ENCODE measurements at places on chromosomes 2 and 18.

DNA sequence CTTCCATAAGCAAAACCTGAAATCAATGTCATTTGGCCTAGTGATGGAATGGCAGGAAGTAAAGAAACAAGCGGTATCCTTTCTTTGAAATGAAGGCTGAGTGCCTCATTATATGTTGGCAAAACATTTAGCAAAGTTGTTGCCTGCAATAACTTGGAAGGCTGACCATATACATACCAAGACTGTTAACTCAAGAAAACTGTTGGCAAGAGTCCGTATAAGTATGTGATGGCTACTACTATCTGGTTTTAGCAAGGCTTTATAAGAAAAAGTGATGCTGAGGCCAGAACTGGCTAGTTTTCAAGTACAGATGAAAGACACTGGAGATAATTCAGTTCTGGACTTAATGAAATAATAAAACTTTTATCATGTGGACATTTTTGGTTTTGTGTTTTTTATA lies 356.2 kb downstream of the ZNF521 start:
- DNase-seq = no peak

DNA sequence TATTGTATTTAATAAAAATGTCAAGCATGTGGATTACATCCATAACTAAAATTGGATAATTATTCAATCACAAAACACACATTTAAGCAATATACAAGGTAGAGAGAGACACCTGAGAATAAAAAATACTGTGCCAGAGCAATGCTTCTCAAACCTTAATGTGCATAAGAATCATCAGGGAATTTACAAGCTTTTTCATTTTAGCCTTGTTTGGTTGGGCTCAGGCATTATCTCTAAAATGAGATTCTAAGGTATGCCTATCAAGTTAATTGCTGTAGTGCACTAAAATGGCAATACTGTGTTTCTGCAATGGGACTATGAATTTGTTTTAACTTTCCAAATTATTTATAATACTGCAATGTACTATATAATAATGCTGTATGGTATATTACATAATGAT lies 983 bp downstream of the MOB1A start:
- no peak for DNase-seq

GRCh38 chr2:162890690-162891311 lies 52.2 kb upstream of the KCNH7 start:
- DNase-seq = peak; percentile 53

- DNase-seq = no peak
Measured at GRCh38 chr18:80041424-80041823, 7.2 kb downstream of the RBFA start.

- peak; percentile 47 for DNase-seq
Measured at GRCh38 chr2:30421604-30422443, 25.2 kb upstream of the LCLAT1 start.

GRCh38 chr2:238389988-238390589 lies 36.6 kb upstream of the ASB1 start:
- no peak for DNase-seq

DNA sequence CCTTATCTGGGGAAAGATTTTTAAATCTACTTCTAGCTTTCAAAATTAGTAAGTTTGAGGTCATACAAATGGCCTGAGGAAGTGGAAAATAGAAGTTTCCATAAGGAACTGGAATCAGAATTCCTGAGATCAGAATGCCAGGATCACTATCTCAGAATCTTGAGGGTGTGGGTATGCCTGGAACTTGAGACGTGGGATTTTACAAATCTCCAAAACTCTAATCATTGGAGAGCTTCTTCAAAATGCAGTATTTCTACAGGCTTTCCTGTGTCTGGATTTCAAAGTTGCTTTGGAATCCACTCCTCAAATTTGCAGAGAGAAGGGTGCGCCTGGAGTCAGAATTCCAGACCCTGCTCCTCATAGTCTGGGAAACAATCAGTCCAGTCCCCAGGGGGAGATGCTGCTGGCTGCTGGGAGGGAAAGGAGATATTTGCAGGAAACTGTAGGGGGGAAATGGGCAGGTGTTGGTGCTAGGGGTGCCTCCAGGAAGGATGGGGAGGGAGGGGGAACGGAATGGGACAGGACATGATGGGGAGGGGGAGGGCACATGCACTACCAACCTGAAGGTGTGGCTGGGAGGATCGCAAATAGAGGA lies 31.0 kb upstream of the CATIP start:
- no peak for DNase-seq

DNA sequence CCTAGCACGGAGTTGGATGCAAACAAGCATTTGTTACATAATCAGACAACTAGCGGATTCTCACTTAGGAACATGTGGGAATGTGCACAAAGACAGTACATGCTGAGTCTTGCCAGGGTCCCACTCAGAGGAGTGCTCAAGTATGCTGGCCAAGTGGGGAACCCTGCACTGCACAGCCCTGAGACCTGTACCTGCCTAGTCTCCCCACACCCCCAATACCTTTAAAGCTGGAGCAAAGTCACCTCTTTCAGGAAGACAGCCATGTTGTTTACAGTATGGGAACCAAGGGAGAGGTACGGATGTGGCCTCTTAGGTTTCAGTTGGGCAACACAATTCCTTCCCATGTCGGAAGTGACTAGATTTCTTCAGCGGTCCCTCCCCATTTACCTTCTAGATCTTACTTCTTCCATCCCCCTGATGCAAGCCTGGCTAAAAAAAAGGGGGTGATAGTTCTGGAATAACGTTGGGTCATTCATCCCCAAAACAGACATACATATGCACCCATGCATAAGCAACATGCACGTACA lies 10.7 kb downstream of the CXCR1 start:
- no peak for DNase-seq

- DNase-seq = no peak
Measured at GRCh38 chr2:58098254-58099095, 51.9 kb downstream of the VRK2 start.

DNA sequence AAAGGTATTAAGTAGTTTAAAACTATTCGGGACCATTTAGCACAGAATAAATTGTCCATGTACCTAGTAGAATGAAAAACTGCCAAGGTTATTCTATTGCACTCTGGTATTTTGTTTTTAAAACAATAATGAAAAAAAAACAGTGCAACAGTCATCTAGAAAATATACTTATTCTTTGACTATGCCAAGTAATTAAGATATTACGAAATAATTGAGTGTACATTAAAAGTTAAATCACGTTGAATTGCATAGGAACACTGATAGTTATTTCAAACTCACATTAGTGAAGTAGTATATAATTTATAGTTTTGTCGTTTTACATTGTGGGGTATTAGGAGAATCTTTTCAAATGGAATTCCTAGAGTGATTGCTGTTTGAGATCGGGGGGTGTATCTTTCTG lies 20.1 kb downstream of the R3HDM1 start:
- DNase-seq = no peak

- no peak for DNase-seq
Measured at GRCh38 chr2:158619496-158619895, 162.7 kb downstream of the PKP4 start.

DNA sequence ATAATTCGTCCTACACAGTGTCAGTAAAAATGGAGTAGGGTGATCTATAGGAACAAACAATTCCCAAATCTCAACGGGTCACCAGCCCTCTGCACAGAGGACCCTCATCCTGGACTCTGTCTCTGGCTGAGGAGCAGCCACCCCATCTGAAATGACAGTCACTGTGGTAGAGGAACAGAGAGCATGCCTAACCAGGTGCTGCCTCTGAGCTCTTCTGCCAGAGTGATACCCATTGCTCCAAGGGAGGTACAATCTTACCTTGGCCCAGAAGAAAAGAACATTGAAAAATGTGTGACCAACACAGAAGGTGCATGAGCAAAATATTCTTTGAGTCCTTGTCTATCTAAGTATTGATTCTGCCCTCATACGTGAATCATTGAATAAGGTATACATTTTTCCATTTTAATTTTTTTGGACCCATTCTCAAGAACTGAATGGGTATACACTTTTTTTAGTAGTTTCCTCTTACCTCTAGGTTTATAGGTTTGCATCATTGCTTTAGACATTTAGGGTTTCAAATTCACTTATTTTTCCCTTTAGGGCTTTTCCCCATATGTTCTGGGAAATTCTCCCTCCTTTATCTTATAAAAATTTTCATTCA lies 8.7 kb downstream of the SP140 start:
- no peak for DNase-seq

GRCh38 chr2:64221935-64222334 lies 77.7 kb upstream of the PELI1 start:
- DNase-seq = no peak

- DNase-seq = no peak
Measured at GRCh38 chr2:83674050-83674449, 785.0 kb downstream of the SUCLG1 start.

DNA sequence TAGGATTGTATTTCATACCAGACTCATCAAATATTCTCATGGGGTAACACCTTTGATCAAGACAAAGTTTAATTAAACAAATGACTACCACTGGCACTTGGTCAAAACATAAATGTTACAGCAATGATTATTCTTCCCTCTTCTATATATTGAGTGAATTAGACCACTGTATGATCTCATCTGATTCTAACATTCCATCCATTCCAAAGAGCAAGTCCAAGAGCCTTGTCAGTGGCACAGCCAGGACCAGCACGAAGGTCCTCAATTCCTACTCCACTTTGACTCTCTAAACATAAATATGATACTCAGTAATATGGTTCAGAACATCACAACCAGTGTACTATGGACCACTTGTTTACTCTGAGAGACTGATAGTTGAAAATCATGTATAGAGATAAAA lies 86.4 kb downstream of the AP1S3 start:
- no peak for DNase-seq

DNA sequence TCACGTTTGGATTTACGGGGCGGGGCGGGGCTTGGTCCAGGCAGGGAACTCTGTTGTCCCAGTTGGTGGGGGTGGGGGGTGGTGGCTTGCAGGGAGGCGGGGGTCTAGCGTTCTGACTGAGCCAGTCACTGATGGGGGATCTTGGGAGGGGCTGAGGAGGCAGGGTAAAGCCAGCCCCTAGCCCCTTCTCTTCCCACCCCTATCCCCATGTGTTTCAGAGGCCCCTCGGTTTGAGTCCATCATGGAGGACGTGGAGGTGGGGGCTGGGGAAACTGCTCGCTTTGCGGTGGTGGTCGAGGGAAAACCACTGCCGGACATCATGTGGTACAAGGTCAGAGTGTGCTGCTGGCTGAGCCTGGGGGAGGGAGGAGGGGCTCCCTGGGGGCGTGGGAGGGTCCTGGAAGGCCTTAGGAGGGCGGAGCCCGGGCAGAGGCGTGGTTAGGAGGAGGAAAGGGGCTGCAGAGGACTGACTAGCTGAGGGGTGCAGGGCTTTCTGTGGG lies 22.0 kb upstream of the GMPPA start:
- DNase-seq = no peak

GRCh38 chr2:105057005-105057404 lies 19.1 kb downstream of the MRPS9 start:
- DNase-seq = no peak

GRCh38 chr2:199705538-199705937 lies 145.5 kb downstream of the FTCDNL1 start:
- DNase-seq = no peak

- DNase-seq = no peak
Measured at GRCh38 chr2:118672571-118673158, 174.8 kb downstream of the EN1 start.

DNA sequence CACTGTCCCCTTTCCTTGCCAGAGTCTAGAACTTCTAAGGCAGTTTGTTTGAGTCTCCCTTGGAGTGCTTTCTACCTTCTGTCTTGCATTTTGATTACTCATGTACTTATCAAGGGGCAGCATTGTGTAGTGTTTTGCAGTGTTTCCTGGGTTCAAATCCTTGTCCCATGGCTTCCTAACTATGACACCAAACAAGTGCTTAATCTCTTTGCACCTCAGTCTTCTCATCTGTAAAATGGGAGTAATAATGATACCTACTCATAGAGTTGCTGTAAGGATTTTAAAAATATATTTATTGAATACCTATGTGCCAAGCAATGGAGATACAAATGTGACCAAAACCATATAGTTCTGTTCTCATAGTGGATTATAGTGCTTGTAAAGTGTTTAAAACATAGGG lies 105.5 kb upstream of the PKDCC start:
- DNase-seq = no peak

GRCh38 chr18:32289483-32290075 lies 99.7 kb downstream of the MEP1B start:
- peak; percentile 55 for DNase-seq

- DNase-seq = peak; percentile 60
Measured at GRCh38 chr2:167293943-167294775, 405.9 kb downstream of the XIRP2 start.

- peak; percentile 54 for DNase-seq
Measured at GRCh38 chr2:3453190-3453999, 65.9 kb downstream of the ADI1 start.

DNA sequence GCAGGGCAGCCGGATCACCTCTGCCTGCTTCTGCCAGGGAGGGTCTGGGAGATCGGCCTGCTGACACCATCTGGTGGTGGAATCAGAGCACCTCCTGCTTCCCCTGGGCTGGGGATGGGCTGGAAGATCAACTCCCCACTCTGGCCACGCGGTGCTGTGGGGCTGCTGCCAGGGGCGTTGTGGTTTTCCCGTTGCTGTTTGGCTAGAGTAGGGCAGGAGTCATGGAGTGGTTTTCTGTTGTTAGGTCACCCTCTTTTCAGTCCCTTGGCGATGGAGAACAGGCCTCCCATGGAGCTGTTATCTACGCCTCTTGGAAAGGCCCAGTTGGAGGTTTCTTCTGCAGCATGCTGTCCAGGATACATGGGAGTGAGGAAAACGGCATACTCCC lies 15.2 kb downstream of the BCL2L11 start:
- no peak for DNase-seq
